NCI-H1092 (cell line): ENCODE measurements at places on chromosomes 3 and 15.

GRCh38 chr3:181457190-181457589 lies 254.5 kb upstream of the SOX2 start:
- DNase-seq = no peak

GRCh38 chr3:123298903-123299302 lies 97.2 kb downstream of the SEC22A start:
- DNase-seq = no peak

DNA sequence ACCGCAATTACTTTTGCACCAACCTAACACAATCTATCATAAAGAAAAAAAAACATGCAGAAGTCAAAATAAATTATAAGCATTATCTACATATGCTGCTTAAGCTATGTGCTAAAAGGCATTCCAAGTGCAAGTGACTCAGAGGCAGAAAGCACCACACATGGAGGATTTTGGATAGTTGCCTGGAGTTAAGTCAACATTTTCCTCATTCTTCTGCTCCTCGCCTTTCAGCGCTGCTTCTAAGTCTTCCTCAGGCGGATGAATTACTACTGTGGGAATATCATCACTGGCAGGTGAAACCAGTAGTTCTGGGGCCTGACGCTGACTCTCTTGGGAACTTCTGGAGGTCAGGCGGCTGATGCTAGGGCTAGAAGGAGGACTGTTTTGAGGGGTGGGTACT lies 53.1 kb downstream of the SLC4A7 start:
- DNase-seq = no peak

- DNase-seq = no peak
Measured at GRCh38 chr3:179829401-179829800, 176.6 kb downstream of the USP13 start.

DNA sequence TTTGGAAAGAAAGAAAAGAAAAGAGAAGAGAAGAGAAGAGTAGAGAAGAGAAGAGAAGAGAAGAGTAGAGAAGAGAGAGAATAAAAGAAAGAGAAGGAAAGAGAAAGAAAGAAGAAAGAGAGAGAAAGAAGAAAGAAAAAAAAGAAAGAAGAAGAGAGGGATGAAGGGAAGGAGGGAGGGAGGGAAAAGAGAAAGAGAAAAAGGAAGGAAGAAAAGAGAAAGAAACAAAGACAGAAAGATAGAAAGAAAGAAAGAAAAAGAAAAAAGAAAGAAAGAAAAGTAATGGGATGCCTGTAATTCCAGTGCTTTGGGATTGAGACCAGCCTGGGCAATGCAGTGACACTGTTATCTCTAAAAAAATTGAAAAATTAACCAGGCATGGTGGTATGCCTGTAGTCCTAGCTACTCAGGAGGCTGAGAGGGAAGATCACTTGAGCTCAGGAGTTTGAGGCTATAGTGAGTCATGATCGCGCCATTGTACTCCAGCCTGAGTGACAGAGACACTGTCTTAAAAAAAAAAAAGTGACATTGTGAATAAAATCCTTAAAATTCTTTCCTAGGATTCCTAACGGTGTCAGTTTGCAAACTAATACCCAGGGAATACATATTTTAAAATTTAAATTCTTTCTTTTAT lies 1.7 kb downstream of the RASL12 start:
- no peak for DNase-seq

GRCh38 chr3:101939361-101940049 lies 90.2 kb downstream of the NFKBIZ start:
- DNase-seq = no peak

DNA sequence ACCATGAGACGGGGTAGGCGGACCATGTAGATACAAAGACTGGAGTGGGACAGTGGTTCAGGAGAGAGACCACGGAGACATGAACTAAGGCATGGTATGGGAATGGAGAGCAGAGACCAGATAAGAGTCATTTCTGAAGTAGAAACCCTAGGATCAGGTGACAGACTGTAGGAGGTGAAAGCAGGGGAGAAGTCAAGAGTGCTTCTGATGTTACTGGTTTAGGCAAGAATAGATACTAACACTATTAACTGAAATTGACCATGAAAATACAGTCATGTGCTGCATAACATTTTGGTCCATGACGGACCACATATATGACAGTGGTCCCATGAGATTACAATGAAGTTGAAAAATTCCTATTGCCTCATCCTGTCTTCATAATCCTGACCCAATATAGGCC lies 41.7 kb downstream of the RASGRP1 start:
- no peak for DNase-seq

- DNase-seq = no peak
Measured at GRCh38 chr3:183731611-183732010, 34.0 kb downstream of the YEATS2 start.

- no peak for DNase-seq
Measured at GRCh38 chr3:143121241-143122088, 1.9 kb downstream of the CHST2 start.

GRCh38 chr3:122921791-122922651 lies 105.5 kb downstream of the SEMA5B start:
- no peak for DNase-seq

GRCh38 chr3:57942388-57942787 lies 65.8 kb upstream of the FLNB start:
- no peak for DNase-seq

DNA sequence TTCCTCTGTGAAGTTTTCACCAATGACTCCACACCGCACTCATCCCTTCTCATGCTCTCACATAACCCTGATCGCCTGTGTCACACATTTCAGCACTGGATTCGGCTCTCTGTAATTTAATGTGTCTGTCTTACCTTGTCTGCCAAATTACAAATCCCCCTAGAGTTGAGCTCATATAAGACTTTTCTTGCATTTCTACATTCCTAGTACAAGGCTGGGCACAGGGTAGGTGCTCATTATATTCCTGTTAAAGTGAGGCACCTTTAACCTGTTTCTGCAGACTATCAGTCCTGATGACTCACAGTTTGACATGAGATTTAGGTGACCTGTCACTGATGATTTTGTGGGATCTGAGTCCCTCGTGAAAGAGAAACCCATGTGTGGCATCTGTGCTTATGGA lies 22.6 kb downstream of the TGM5 start:
- no peak for DNase-seq

- no peak for DNase-seq
Measured at GRCh38 chr3:159158213-159158612, 356.4 kb downstream of the MFSD1 start.

GRCh38 chr3:133899311-133899710 lies 3.6 kb upstream of the RAB6B start:
- no peak for DNase-seq

DNA sequence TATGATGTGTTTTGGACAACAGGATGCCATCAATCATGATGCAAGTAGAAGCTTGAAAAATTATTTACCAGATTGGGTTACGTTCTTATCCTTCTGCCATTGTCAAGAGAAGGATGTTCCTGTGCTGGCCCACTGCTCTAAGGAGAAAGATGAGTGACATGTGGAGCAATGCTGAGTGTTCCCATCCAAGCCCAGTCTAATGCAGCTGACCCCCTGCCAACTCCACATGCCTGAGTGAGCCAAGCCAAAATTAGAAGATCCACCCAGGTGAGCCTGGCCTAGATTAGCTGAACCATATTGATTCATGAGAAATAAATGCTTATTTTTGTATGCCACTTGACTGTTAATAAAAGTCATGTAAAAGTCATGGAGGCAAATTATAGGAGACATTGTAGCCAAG lies 446.5 kb downstream of the CNTN3 start:
- DNase-seq = no peak

DNA sequence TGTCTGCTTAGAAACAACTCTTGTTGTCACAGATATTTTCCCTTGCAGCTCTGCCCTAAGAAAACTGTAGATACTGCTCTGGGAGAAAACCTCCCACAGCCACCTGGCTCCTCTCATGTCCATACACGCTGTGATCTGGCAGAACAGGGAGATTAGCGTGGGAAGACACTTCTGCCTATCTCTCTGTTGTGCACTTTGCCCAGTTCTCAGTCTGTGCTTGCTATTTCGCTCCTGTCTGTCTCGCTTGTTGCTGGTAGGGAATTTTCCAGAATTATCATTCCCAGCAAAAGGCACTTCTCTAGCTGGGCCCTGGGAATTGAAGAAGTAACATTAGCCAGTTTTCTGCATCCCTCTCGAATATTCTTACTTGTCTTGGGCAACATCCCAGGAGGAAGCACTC lies 8.1 kb upstream of the GATM start:
- DNase-seq = no peak

DNA sequence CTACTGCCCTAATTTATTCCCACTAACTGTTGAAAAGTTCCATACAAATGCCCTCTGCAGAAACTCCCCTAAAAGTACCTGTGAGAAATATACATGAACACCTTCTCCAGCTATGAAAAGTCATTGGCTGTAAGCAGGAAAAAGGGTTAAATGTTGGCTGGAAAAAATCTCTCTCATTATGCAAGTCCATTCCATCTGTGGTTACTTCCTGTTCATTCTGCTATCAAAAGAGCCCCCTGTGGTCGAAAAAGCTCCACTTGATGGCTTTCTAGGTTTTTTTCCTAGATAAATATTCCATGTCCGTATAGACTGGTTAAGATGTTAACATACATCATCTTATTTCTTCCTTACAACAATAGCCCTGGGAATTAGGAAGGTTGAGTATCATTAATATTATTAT lies 56.2 kb upstream of the AKAP13 start:
- no peak for DNase-seq

DNA sequence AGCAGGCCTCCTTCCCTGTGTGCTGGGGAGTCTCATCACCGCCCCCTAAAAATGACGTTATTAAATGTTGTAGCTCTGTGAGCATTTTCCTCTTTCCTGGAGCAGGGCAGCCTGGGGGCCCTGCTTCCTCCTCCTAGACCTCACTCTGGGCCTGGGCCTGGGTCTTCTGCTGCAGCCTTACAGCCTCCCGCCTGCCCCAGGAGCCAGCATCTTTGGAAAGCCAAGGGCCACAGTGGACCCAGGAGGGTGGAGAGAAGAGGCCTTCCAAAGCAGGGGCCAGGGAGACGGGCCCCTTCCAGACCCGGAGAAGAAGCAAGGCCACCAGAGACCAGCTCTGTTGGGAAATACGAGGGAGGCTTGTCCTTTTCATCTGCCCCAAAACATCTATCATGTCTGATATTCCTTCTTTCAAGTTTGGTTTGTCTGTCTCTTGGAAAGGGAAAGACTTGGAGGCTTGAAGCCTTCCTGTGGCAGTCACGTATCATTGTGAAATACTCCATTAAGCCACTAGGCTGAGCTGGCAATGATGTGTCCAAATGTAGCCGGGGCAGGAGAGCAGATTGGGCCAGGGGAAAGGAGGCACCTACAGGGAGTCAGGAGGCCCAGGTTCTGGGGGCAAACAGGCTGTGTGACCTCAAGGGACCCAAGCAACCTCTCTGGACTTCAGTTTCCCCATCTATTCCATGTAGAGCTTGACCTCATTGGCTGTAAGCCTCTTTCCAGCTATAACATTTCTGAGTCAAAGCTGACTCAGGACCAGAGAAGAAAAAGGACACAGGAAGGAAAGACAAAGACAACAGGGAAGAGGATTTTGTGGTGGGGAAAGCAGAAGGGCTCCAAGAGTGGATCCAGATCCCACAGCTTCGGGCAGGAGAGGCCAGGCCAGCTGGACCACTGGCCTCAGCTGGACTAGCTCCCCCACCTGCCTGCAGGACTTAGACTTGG lies 31.1 kb downstream of the CYP11A1 start:
- DNase-seq = no peak

DNA sequence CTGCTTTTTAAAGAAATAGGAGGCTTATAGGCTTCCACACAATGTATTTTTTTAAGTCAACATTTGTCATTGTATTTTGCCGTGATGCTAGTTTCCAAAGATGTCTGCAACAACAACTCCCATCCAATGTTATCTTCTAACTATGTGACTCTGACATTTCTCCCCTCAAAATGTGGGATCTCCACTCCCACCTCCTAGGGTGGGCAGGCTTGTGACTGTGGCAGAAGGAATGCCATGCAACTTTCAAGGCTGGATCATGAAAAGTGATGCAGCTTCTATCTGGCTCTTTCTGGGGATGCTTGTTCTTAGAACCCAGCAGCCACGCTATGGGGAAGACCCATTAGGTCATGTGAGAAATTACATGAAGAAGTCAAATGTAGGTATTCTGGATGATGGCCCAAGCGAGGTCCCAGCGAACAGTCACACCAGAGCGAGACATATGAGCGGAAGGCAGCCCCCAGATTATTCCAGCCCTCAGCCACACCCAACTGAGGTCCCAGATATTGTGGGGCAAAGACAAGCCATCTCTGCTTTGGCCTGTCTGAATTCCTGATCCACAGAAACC lies 124.3 kb downstream of the BDH1 start:
- no peak for DNase-seq

DNA sequence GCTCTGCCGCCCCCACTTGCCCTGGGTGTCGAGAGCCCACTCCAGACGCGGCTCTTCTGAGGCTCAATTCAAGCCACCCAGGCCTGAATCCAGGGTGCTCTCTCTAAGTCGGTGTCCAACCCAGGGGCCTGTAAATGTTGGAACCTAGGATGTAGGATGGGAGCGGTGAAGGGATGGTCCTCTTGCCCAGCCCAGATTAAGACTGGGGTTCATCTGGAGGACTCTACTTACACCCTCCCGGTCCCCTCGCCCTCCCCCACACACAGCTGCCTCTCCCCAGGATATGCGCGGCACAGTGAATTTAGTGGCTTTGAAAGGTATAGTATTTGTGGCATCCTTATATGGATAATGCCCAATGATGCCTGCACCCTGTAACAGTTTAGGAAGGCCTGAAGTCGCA lies 822 bp upstream of the FBN1 start:
- DNase-seq = no peak

GRCh38 chr3:89155811-89156210 lies 48.4 kb downstream of the EPHA3 start:
- no peak for DNase-seq

- no peak for DNase-seq
Measured at GRCh38 chr15:40146037-40146436, 14.8 kb upstream of the BUB1B start.

DNA sequence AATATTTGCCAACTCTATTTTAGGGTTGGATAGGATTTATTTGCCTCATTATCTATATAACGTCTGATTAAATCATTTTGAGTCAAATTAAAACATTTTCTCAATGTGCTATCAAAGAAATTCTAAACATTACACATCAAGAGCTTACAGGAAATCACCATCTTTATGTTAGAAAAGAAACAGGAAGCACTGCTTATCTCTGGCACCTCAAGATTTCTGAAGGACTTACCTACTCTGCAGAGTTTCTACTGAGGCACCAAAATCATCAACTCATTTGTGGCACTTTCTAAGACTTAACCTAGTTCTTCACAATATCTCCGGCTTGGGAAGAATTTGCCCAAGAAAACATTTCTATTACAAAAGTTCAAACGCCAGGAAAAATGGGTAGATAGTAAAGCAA lies 181.3 kb upstream of the EOMES start:
- DNase-seq = no peak

GRCh38 chr15:90334304-90334731 lies 17.8 kb upstream of the ZNF774 start:
- no peak for DNase-seq
